Ascending aorta (tissue), 2 donors: ENCODE measurements at places on chromosomes 12 and 14.

DNA sequence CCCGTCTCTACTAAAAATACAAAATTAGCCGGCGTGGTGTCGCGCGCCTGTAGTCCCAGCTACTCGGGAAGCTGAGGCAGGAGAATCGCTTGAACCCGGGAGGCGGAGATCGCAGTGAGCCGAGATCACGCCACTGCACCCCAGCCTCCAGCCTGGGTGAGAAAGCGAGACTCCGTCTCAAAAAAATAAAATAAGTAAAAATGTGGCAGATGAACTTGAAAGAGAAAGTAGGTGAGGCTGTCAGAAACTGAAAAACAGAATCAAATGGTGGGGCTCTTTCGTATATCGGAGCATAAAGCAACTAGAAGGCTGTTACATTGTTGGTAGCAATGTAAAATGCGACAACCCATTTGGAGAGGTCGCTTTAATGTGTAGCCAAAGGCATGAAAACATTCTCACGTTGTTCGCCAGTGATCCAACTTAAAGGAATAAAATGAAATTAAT, 767 bp upstream of the CCNT1 start:
- DNase-seq = no peak

- no peak for DNase-seq
Observed at GRCh38 chr12:70290116-70290515, 46.9 kb downstream of the CNOT2 start.

DNA sequence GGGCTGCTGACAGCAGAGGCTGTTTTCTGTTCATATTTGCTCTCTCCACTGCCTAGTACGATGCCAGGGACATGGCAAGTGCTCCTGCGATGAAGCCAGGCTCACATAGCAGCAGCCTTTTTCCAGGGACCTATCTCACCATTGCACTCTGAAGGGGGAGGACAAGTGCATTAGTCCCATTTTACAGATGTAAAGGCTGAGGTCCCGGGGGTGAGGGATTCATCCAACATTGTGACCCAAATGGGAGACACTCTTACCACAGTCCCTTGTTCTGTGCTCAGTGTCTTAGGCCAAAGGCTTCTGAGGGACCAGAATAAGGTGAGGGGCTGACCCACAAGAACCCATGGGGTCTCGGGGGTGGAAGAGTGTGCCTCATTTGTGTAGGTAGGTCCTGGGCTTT, 21.6 kb upstream of the ESRRB start:
- no peak for DNase-seq

GRCh38 chr12:25975179-25975578, 16.7 kb downstream of the RASSF8 start:
- DNase-seq = no peak

- no peak for DNase-seq
Observed at GRCh38 chr14:85934886-85935254, 404.9 kb downstream of the FLRT2 start.

DNA sequence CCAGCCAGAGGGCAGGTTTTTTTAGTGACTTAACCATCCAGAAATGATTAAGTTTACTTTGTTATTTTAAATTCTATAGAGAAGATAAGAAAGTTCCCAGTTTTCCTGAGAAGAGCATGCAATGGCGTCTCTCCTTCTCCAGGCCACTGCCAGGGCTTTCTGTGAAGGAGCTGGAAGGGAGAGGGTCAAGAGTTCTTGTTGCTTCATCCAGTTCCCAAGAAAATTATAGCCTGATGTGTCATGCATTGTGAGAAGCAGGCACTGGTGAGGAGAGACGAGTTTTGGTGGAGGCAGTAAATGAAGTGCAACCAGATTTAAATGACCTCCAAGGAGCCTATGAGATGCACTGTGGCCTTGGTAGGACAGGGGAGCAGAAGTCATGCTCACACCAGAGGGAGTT, 14.2 kb downstream of the ELK3 start:
- no peak for DNase-seq

- DNase-seq = no peak
Observed at GRCh38 chr12:12290206-12290605, 23.4 kb upstream of the LRP6 start.

DNA sequence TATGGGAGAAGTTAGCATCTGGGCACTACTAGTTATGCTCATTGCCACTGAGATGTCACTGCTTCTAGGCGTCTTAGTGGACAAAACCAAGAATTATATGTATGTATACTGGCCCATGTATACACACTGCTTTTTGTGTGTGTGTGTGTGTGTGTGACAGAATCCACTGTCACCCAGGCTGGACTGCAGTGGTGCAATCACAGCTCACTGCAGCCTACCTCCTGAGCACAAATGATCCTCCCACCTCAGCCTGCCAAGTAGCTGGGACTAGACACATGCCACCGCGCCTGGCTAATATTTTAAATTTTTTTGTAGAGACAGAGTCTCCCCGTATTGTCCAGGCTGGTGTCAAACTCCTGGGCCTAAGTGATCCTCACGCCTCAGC, 25.2 kb downstream of the LIMA1 start:
- DNase-seq = no peak

- DNase-seq = no peak
Observed at GRCh38 chr12:28574746-28575592, 384.7 kb downstream of the CCDC91 start.

- no peak for DNase-seq
Observed at GRCh38 chr14:102316338-102316742, 3.2 kb upstream of the ZNF839 start.

DNA sequence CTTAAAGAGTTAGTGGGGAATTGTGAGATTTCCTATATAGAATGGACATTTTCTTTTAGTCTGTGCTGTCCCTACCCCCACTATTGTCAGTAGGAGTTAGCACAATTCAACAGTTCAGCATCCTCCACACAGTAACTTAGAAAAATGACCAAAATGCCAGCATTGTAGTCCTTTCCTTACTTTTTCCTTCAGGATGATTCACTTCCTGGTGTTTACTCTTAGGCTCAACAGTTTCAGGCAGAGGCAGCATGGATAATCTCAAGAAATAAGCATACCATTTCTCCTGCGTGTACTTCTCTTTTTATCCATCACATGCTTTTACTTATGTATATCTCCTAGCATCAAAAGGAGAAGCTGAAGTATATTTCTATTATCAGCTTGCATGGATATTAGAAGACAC, 683.4 kb downstream of the SLC16A7 start:
- DNase-seq = no peak

DNA sequence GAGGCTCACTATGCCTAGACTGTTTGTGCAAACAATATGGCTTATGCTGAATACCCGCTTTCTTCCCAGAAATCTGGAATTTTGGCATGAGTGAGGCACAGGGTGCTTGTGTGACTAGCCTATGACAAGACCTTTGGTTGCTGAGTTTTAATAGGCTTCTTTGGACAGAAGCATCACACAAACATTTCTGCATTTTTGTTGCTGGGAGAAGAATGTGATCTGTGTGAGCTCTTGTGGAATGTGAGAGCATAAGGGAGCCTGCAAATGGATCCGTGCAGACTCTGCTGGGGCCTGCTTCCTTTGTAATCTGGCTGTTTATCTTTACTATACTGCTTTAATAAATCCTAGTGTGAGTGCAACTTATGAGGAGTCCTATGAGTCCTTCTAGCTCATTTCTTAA, 83.0 kb upstream of the ZDHHC17 start:
- no peak for DNase-seq

DNA sequence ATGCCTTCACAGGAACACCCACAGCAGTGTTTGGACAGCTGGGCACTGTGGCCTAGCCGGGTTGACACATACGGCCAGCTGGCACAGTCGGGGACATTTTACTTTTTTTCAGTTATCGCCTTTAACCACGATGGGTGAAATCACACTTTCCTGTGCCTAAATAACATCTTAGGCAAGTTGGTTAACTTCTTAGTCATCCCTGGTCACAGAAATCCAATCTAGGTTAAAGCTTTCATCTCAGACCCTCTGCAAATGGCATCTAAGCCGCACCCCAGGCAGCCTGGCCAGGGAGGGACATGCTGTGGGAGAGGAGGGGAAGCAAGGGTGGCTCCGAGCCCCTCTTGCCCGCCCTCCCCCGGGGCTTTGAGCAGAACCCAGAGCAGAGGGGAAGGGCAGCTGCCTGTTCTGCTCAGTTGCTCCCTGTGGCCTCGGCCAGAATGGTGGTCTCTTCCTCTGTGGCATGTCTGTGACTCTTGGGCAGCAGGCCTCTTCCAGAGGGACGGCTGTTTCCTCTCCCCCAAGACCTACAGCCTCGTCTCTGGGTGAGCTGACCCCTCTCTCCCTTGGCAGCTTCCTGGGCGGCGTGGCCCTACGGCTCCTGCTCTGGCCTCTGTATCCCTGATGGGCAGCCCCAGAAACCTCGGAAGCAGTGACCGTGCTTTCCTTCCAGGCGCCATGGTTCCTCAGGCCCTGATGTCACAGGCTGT, 85.4 kb upstream of the DYNC1H1 start:
- DNase-seq = no peak

DNA sequence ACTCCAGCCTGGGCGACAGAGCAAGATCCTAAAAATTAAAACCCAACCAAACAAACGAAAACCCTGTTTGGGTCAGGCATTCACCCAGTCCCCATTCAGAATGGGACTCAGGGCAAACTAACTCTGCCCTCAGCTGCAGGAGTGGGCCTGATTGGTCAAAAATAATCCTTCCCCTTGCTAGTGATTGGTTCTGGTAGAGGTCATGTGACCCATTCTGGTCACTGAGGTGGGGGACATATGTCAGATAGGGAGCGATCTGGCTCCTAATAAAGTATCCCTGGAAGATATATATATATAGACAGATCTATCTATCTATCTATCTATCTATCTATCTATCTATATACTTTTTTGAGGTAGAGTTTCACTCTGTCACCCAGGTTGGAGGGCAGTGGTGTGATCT, 29.5 kb upstream of the MED13L start:
- DNase-seq = no peak

DNA sequence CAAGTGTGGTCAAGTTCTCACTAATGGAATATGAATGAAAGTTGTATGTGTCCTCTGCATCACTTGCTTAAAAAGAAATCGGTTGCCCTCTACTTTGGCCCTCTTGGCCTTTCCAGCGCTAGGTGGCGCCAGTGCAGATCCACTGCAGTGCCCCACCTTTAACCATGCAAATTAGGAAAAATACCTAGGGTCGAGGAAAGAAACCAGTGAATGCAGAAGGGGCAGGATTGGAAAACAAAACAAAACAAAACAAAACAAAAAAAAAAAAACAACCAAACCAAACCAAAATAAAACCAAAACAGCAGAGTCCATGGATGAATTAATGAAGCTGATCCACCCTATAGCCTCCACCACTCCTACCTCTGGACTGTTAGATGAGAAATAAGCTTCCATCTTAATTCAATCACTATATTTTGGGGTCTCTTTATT, 12.9 kb upstream of the NEMF start:
- no peak for DNase-seq

GRCh38 chr12:5507944-5508343, 76.0 kb downstream of the NTF3 start:
- no peak for DNase-seq

GRCh38 chr12:86241600-86241999, 14.6 kb downstream of the MGAT4C start:
- DNase-seq = no peak

DNA sequence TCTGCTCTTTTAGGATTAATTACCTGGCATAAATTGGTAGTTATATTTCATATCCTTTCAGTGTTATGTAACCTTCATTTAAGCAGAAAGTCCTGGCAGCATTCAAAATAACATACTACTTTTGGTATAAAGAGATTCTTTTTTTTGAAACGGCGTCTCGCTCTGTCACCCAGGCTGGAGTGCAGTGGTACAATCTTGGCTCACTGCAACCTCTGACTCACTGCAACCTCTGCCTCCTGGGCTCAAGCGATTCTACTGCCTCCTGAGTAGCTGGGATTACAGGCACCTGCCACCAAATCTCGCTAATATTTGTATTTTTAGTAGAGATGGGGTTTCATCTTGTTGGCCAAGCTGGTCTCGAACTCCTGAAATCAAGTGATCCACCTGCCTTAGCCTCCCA, 9.2 kb downstream of the KTN1 start:
- DNase-seq = no peak

DNA sequence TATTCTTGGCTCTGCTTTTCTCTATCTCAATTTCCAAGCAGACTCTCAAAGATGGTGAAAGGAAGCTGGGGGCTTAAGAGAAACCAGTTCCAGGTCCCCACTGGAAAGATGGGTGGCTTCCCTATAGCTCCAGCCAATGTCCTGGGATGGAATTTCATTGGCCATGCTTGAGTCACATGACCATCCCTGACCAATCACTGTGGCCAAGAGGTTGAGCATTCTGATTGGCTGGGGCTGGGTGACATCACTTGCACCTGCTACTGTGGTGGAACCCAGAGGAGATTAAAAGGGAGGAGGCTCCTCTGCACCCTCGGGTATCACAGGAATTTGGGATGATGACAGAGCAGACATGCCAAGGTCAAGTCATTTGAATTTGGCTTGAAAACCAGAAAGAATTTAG, 436.5 kb downstream of the TMEM132D start:
- no peak for DNase-seq

DNA sequence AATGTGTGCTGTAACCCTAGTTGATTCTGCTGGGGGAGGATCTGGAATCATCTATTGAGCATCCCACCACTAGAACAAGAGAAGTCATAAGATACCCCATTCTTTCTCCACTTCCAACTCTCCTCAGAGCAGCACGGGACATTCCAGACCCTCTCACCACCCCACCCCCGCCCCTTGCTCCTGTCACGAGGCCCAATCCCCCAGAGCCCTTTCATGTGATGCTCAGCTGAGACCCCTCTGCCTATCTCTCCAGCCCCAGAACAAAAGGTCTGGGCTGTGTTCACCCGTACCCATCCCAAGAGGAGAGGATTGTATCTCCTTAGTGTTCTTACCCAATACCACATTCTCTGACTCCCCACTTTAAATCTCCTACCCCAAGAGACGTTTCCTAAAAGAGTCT, 602 bp downstream of the PMEL start:
- no peak for DNase-seq

DNA sequence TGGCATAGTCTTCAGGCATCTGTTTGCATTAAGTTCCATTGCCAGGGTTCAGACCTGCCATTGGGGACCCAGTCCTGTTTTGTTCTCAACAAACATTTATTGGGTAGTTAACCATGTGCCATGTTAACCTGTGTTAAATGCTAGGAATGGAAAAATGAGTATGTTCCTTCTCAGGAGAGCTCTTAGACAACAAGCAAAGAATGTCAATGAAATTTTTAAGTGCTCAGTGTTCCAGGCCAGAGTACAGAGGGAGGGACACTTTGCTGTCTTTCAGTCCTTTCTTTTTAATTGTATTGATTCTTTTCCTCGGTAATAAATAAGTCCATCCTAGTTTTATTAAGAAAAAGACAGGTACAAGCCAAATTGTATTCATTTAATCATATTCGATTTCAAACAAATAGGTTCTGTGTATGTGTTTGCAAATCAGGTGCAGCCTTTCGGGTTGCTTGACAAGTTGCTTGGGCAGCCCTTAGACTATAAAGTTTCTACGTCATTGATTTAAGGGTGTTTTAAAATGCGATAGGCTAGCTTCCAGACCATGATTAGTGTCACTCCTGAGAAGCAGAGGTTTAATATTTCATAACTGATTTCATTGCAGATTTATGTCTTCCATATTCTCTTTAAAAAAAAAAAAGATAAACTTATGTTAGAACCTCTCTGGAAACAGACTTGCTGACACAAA, 123.1 kb downstream of the DERA start:
- DNase-seq = no peak
